Activated effector memory CD4-positive, alpha-beta T cell treated with Interleukin-2 at 50 U/mL for 16 hours (primary cell): ENCODE measurements at places on chromosomes 5 and 9.

DNA sequence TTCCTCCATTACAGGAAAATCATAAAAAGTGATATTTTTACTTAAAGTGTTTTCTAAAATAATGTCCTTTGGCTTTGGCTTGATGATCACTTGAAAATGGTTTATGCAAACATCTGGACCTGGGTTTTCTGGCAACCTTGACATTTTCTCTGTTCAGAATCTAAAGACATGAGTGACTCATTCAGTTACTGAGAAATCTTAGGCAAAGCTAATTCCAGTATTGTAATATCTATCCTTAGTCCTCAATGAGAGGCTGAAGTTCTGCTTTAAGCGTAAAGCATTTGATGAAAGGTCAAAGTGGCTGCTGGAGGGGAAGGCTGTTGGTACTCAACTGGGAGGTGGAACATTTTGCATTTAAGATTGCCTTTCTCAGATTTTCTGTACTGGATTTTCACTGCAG, 2.3 kb downstream of the MAN2A1 start:
- no peak for DNase-seq

DNA sequence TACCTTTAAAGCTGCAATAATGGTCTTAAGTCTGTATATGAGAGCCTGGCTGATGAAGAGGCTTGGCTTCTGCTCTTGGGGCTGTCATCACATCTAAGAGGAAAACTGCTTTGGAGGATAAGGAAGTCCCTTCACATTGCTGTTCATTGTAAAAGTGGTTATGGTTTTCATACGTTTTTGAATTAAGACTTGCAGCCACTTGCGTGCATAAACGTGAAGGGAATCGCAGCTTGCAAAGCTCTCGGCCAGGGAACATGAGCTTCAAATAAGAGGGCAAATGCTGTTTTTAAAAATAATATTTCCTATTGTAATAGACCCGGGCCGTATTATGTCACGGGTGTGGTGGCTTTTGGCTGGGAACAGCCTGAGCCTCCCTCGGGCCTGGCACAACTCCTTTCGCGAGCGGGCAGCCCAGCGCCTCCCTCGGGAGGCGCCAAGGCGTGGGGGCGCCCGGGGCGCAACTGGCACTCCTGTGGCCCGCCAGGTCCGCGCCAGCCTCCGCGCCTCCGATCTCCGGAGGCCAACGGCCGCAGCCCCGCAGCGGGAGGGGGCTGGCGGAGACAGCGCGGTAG, 538 bp upstream of the ARHGEF28 start:
- no peak for DNase-seq

DNA sequence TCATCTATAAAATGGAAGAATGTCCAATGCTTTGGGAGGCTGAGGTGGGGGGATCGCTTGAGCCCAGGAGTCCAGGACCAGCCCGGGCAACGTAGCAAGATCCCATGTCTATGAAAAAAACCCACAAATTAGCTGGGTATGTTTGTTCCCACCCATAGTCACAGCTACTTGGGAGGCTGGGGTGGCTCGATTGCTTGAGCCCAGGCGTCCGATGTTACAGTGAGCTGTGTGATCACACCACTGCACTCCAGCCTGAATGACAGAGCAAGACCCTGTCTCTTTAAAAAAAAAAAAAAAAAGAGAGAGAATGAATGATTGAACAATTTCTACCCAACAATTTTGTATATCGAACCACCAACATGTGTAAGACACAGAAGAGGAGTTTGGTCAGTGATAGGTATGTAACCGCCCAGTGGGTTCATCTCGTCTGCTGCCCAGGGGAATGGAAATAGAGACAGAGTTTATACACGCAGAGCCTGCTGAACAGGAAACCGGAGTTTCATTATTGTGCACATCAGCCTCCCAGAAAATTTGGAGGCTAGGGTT, 26.2 kb upstream of the ERGIC1 start:
- no peak for DNase-seq

- no peak for DNase-seq
These were observed 47.2 kb downstream of the ARHGEF28 start for GRCh38 chr5:73673161-73673591.

DNA sequence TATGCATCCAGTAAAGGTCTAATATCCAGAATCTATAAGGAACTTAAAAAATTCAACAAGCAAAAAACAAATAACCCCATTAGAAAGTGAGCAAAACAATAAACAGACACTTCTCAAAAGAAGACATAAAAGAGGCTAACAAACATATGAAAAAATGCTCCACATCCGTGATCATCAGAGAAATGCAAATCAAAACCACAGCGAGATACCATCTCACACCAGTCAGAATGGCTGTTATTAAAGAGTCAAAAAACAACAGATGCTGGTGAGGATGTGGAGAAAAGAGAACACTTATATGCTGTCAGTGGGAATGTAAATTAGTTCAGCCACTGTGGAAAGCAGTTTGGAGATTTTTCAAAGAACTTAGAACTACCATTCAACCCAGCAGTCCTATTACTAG, 86.1 kb downstream of the WWC1 start:
- no peak for DNase-seq

DNA sequence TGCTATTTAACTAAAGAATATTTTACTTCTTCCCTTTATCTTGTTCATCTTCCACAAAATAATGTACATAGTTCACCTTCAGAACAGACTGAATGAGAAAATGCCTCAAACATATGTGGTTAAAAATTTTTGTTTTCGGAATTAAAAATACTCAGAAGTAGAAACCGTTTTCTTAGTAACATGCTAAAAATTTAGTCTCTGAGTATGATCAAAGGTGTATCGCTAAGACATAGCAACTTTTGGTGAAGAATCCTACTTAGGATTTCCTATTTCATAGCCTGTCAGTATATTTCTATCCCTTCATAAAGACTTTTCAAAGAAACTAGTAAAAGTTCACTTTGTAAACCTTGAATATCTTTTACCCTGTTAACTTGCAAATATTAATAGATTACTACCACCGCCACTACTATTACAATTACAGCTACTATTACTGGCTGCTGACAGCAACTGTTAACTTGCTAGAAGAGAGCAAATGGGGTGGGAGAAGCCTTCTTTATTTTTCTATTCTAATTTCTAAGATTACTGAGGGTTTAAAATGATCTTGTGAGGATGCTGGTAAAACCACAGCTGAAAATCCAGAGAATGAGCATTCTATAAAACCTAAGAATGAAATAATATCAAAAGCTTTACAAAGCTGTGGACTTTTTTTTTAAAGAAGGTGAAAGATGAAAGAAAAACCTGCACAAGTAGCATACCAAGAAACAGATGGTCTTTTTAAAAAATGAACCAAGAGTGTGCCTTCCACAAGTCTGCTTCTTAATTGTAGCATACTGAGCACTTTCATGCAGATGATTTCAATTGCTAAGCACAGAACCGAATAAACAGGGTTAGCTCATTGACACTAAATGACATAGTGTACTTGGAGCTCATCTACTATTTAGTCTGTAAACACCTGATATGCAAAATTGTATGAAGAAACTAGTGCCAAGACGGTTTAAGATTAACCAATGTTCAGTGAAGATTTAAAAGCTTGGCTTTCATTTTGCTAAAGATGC, 246.3 kb upstream of the EFNA5 start:
- DNase-seq = no peak

DNA sequence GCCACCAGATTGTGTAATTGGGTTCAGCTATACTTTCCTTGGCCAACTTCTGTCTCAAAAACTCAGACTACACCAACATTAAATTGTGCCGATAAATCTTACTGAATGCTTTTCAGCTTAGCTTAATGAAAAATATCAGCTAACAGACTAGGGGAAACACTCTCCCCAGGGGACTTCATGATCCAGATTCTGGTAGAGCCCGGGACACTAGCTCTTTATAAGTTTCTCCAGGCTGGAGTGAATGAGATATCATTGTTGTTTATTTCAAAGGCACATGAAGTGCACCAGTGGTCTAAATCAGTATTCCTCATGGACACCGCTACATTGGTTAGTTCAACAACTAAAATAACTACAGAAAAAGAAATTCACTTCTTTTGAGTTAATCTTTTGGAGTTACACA, 10.5 kb upstream of the LHFPL2 start:
- DNase-seq = no peak
